Esophagus squamous epithelium (tissue), 5 donors: ENCODE measurements at places on chromosomes 6 and 20.

GRCh38 chr6:70281923-70282311 is 21.0 kb downstream of the COL9A1 start:
- H3K4me1 ChIP-seq = peaks cover 4% of the 10 kb centered on the region
- H3K36me3 ChIP-seq = no peaks in the 10 kb centered on the region
- H3K27me3 ChIP-seq = no peaks in the 10 kb centered on the region
- DNase-seq = no peak

DNA sequence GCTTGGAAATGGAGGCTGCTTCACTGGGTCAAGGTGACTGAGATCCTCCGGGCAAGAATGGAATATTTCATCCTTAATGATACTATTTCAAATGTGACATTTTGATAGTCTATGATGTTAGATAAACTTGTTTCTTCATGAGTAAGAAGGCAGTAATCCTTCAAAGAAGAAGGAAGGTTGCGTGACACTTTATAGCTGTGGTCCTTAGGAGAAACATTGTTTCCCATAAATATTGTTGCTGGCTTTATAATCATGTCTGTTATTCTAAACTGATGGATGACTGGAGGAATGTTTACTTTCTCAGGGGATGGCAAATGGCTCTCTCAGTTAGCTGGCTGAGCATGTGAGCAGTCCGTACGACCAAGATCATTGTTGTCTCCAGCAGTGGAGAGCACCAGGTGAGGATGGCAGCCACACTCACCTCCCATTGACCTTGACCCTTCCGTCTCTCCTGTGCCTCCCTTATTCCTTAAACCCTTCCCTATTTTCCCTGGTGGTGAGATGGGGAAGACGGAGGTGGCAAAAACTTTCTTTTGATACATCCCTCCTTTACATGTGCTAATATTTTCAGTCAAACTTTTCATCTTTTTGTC is 171.2 kb upstream of the OLIG3 start:
- no peaks in the 10 kb centered on the region for H3K36me3 ChIP-seq
- H3K4me3 ChIP-seq = no peak overlapping the region
- H3K27me3 ChIP-seq = no peaks in the 10 kb centered on the region
- H3K4me1 ChIP-seq = no peaks in the 10 kb centered on the region

DNA sequence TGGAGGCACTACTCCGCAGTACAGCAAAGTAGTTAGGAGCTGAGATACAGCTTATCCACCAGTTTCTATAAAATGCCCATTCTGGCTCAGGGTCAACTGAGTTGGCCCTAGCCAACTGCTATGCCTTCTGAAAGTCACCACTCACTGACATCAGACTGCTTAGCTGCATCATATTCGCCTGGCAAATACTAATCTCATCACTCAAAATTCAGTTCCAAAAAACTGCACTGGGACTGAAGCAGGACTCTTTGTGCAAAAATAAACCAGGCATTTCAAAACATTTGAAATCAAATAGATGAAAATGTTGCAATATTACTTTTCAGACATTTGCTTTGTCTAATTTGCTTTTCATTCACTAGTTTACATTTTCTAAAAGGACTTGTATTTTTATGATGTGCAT is 230.0 kb downstream of the ALDH8A1 start:
- H3K27ac ChIP-seq = no peak overlapping the region
- DNase-seq = no peak
- H3K27me3 ChIP-seq = no peaks in the 10 kb centered on the region
- no peak overlapping the region for H3K4me3 ChIP-seq
- H3K4me1 ChIP-seq = peaks cover 61% of the 10 kb centered on the region
- H3K36me3 ChIP-seq = no peaks in the 10 kb centered on the region

DNA sequence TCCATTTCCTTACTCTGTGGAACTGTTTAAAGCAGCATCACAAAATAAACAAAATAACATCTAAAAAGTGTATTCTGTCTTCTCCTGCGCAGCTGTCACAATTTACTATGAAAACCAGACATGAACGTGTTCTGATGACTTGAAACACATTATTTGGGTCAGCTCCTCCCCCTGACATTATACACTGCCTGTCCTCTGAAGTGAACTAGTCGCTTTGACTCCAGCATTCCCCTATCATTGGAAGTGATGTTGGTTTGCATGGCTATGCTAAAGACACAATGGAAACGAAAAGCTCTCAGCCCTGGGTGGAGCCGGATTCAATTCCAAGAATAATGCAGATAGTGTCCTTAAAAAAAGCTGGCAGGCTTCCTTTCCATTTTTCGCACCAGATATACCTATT is 125.9 kb downstream of the FYN start:
- H3K27me3 ChIP-seq = no peaks in the 10 kb centered on the region
- H3K36me3 ChIP-seq = no peaks in the 10 kb centered on the region
- no peak overlapping the region for H3K27ac ChIP-seq
- DNase-seq = no peak

DNA sequence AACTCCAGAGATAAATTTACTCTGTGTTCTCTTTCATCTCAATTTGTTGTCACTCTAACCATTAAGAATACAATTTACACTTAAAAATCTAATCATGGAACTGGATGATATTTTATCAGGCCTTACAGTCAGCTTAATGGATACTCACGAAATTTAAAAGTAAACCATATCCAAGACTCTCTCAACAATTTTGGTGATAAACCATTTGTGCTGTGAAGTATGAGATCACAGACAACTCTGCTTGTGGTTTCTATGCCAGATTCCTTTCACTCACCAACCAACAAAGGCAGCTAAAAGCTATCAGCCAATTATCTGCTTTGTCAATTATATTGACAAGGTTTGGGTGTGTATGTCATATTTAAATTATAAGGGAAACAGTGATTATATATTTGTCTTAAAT is 155.8 kb downstream of the TRDN start:
- DNase-seq = no peak
- no peak overlapping the region for H3K27ac ChIP-seq
- no peaks in the 10 kb centered on the region for H3K4me1 ChIP-seq
- H3K36me3 ChIP-seq = no peaks in the 10 kb centered on the region

DNA sequence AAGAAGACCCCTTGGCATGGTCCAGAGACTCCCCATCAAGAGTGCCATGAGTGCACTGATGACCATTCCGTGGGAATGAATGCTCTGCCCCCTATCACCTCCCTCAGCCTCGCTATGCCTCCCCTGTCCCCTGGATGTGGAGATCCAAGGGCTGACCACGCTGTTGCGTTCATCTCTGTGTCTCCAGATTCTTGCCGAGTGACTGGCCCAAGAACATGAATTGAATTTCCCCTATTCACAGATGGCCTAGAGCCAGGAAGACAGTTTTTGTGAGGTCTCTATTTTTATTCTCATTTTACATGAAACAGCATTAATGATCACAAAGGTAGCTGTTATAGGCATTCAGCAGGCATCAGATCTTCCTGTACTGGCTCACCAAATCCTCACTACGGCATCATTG is 33.6 kb downstream of the MAFB start:
- no peaks in the 10 kb centered on the region for H3K4me1 ChIP-seq
- no peak overlapping the region for H3K4me3 ChIP-seq
- no peak overlapping the region for H3K27ac ChIP-seq
- no peaks in the 10 kb centered on the region for H3K27me3 ChIP-seq
- no peaks in the 10 kb centered on the region for H3K36me3 ChIP-seq

DNA sequence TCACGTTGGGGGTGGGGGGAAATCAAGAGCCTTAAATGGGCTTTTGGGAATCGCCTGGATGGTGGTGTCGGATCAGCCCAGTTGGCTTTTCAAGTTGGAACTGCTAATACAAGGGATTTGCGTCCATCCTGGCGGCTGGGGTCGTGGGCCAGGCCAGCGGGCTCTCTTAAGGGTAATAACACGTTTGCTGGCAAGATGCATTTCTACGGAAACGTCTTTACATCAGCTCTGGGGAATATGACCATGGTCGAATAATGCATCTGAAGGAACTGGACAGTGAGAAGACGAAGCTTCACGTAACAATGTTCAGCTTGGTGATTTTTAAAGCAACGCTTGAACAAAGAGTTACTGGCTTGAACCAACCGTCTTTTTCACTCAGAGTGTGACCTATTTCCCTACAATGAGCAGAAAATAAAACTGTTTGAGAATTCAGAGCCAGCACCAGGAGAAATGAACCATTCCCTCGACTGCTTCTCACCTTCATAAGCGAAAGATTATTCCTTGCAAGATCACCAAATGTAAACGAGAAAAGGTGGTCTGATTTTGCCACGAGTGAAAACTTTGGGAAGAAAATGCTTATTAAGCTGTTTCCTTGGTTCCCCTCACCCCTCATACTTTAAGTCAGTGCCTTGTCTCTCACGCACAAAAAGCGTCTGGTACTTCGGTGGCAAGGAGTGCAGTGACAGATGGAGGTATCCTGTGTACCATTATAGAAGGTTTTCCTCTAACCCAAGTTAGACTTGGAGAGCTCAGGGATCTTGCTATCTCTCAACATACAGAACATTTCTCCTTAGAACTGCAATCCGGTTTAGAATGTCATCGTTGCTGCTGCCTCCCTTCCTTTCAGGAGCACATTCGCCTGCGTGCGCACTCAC is 1.4 kb upstream of the MARCKS start:
- peaks cover 37% of the 10 kb centered on the region for H3K4me1 ChIP-seq
- H3K27me3 ChIP-seq = no peaks in the 10 kb centered on the region
- peak overlapping the region; percentile 55 for H3K4me3 ChIP-seq
- H3K27ac ChIP-seq = peak overlapping the region; percentile 97
- no peak for DNase-seq

DNA sequence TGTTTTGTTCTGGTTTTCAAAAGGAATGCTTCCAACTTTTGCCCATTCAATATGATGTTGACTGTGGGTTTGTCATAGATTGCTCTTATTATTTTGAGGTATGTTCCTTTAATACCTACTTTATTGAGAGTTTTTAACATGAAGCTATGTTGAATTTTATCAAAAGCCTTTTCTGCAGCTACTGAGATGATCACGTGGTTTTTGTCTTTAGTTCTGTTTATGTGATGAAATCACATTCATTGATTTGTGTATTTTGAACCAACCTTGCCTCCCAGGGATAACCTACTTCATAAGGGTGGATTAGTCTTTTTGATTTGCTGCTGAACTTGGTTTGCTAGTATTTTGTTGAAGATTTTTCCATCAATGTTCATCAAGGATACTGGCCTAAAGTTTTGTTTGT is 92.7 kb upstream of the TCF21 start:
- no peaks in the 10 kb centered on the region for H3K4me1 ChIP-seq
- H3K4me3 ChIP-seq = no peak overlapping the region

GRCh38 chr6:170049641-170050561 is 241.0 kb downstream of the DLL1 start:
- no peak for DNase-seq
- H3K4me3 ChIP-seq = no peak overlapping the region
- H3K27ac ChIP-seq = peak overlapping the region; percentile 74

DNA sequence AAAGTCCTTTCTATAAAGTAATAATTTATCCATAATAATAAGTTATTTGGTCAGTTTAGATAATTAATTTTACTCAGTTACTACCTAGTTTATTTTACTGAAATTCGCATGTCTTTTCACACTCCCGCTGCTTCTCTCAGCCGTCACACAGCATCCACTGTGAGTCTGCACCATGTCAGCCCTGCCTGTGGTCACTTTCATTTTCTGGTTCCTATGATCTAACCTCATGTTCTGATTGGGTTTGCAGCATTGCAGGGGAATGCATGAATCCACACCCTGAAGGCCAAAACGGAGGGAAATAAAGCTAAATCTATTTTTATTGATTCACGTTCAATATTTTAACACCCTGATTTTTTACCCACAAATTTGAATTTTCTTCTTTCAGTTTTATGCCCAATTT is 47.4 kb downstream of the PDE10A start:
- H3K27ac ChIP-seq = no peak overlapping the region
- DNase-seq = no peak
- no peaks in the 10 kb centered on the region for H3K36me3 ChIP-seq
- no peaks in the 10 kb centered on the region for H3K4me1 ChIP-seq
- no peaks in the 10 kb centered on the region for H3K27me3 ChIP-seq

DNA sequence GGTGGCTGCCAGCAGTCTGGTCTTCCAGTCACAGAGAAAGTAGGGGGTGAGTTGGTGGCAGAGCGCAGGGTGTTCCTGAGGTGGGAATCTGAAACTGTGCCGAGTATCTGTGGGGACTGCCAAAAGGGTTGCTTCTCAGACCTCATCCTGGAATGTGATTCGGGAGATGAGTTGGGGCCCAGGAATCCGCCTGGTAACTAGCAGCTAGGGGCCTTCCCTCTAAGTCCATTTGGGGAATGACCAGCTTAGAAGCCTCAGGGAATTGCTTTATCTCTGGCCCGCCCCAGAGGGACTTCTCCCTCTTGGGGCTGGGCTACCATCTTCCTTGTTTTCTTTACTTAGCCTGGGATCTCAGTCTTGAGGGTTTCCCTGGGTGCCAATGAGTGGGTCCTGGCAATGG is 49.6 kb downstream of the MOCS1 start:
- H3K27me3 ChIP-seq = no peaks in the 10 kb centered on the region
- H3K4me3 ChIP-seq = no peak overlapping the region
- DNase-seq = no peak
- peaks cover 37% of the 10 kb centered on the region for H3K4me1 ChIP-seq

- H3K4me3 ChIP-seq = no peak overlapping the region
- no peak overlapping the region for H3K27ac ChIP-seq
- H3K4me1 ChIP-seq = no peaks in the 10 kb centered on the region
- H3K27me3 ChIP-seq = peaks cover 5% of the 10 kb centered on the region
Measured at GRCh38 chr20:2817341-2817726, 1.2 kb downstream of the TMEM239 start.

GRCh38 chr6:55040102-55040848 is 134.0 kb upstream of the HCRTR2 start:
- DNase-seq = no peak
- no peaks in the 10 kb centered on the region for H3K27me3 ChIP-seq
- H3K4me3 ChIP-seq = no peak overlapping the region
- no peaks in the 10 kb centered on the region for H3K36me3 ChIP-seq
- H3K4me1 ChIP-seq = no peaks in the 10 kb centered on the region

DNA sequence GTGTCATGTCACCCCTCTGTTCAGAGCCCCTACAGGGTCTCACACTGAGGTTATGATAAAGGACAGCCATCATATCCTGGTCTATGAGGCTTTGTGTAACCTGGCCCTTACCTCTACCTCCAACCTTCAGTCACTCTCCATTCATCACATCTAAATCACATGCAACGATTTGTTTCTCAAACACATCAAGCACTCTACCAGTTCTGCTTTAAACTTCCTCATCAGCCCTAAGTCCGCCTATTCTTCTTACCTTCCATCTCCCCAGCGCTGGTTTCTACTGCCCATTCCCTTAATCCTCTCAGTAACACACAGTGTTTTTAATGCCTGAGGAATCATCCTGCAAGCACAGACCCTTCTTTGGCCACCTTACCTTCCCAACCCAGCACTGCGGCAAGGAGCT is 17.9 kb upstream of the BACH2 start:
- no peaks in the 10 kb centered on the region for H3K27me3 ChIP-seq
- no peaks in the 10 kb centered on the region for H3K36me3 ChIP-seq
- H3K4me3 ChIP-seq = no peak overlapping the region
- no peak for DNase-seq
- H3K27ac ChIP-seq = no peak overlapping the region
- no peaks in the 10 kb centered on the region for H3K4me1 ChIP-seq
